T-helper 1 cell treated with Interleukin-12 subunit alpha and Interleukin-12 subunit beta and Interleukin-4 antibody, amounts not matched to agents 30 ng/mL and 1 ng/mL, for 36 hours (primary cell): ENCODE measurements at places on chromosomes 7 and 10. TPM values are rescaled to one million over a fixed set of nuclear protein-coding genes. Genes with fewer than 3 reads are reported as not detected.

NRAP gene
- not detected in 2 replicates for total RNA-seq

IFRD1 gene
- total RNA-seq: 35.1 and 35.3 TPM in 2 replicates

PGAM2 gene
- 0.34 and 0.66 TPM in 2 replicates for total RNA-seq

CAMK2B gene
- 0.27 TPM in 1 of 2 replicates, not detected in the other for total RNA-seq

TEX36 gene
- total RNA-seq: not detected in 2 replicates

C10orf67 gene
- total RNA-seq: 0.20 TPM in 2 replicates

FOXI2 gene
- total RNA-seq: not detected in 2 replicates

TMEM213 gene
- total RNA-seq: 3.7 and 4.6 TPM in 2 replicates

TACC2 gene
- not detected in 2 replicates for total RNA-seq

TEX47 gene
- total RNA-seq: not detected in 2 replicates

LEP gene
- not detected in 2 replicates for total RNA-seq

DRGX gene
- total RNA-seq: not detected in 2 replicates

CPVL gene
- 0.27 and 0.86 TPM in 2 replicates for total RNA-seq

PKD2L1 gene
- total RNA-seq: 0.20 and 0.24 TPM in 2 replicates

CALML3 gene
- not detected in 2 replicates for total RNA-seq

NODAL gene
- total RNA-seq: not detected in 2 replicates

ABCB1 gene
- total RNA-seq: 2.5 and 3.9 TPM in 2 replicates

CALHM1 gene
- total RNA-seq: 0.17 and 0.25 TPM in 2 replicates

CYP3A7 gene
- total RNA-seq: not detected in 2 replicates

CCL26 gene
- total RNA-seq: not detected in 2 replicates

ELMO1 gene
- total RNA-seq: 120 and 127 TPM in 2 replicates

LIPM gene
- not detected in 2 replicates for total RNA-seq

OPN4 gene
- total RNA-seq: not detected in 2 replicates

UNCX gene
- not detected in 2 replicates for total RNA-seq

FAM25G gene
- not detected in 2 replicates for total RNA-seq

SEMA3A gene
- total RNA-seq: 0.17 TPM in 2 replicates

AKR1D1 gene
- not detected in 2 replicates for total RNA-seq

PSMG3 gene
- total RNA-seq: 29.3 and 33.7 TPM in 2 replicates

IDI2 gene
- not detected in 2 replicates for total RNA-seq

MEIG1 gene
- not detected in 2 replicates for total RNA-seq

RARRES2 gene
- not detected in 2 replicates for total RNA-seq

AKR1C4 gene
- not detected in 2 replicates for total RNA-seq

NPY gene
- total RNA-seq: not detected in 2 replicates

LRRC27 gene
- total RNA-seq: 3.1 and 5.7 TPM in 2 replicates

FLNC gene
- 0.02 TPM in 1 of 2 replicates, not detected in the other for total RNA-seq

WNT2 gene
- not detected in 2 replicates for total RNA-seq

SERPINE1 gene
- total RNA-seq: 0.17 TPM in 1 of 2 replicates, not detected in the other

CLCN1 gene
- total RNA-seq: 0.07 TPM in 2 replicates

PTF1A gene
- not detected in 2 replicates for total RNA-seq

ABCB4 gene
- total RNA-seq: not detected in 2 replicates

CYP2C8 gene
- 0.22 TPM in 1 of 2 replicates, not detected in the other for total RNA-seq

DLX6 gene
- not detected in 2 replicates for total RNA-seq

SH2D4B gene
- total RNA-seq: 0.10 and 0.17 TPM in 2 replicates

SORCS1 gene
- not detected in 2 replicates for total RNA-seq

CRYGN gene
- total RNA-seq: not detected in 2 replicates

MOGAT3 gene
- total RNA-seq: not detected in 2 replicates

LRRN3 gene
- 127 and 129 TPM in 2 replicates for total RNA-seq

POT1 gene
- 26.2 and 27.1 TPM in 2 replicates for total RNA-seq

ALOX5 gene
- total RNA-seq: 29.6 and 30.1 TPM in 2 replicates

ZNF735 gene
- not detected in 2 replicates for total RNA-seq

CREB3L2 gene
- 49.2 and 51.4 TPM in 2 replicates for total RNA-seq

CYP2C19 gene
- total RNA-seq: not detected in 2 replicates

DDX21 gene
- total RNA-seq: 117 TPM in 2 replicates

HMX2 gene
- total RNA-seq: not detected in 2 replicates

EDRF1 gene
- 42.1 and 44.7 TPM in 2 replicates for total RNA-seq

NEURL1 gene
- total RNA-seq: 2.2 and 2.3 TPM in 2 replicates

IDI1 gene
- total RNA-seq: 55.5 and 56.8 TPM in 2 replicates
